Epithelial cell of alveolus of lung (primary cell): ENCODE measurements at places on chromosomes 4 and X. TPM values are rescaled to one million over a fixed set of nuclear protein-coding genes. Genes with fewer than 3 reads are reported as not detected.

The CACNA1F gene
- total RNA-seq, result not detected in 2 replicates

The BBS7 gene
- 10.7 and 22.1 TPM in 2 replicates for total RNA-seq

The NEXMIF gene
- total RNA-seq, result under 0.01 TPM in 1 of 2 replicates, not detected in the other

The CXCL9 gene
- total RNA-seq, result not detected in 2 replicates

The MTNR1A gene
- total RNA-seq, result 0.48 TPM in 1 of 2 replicates, not detected in the other

The CEP135 gene
- 2.6 and 3.9 TPM in 2 replicates for total RNA-seq

The MSANTD1 gene
- total RNA-seq, result 0.48 and 0.52 TPM in 2 replicates

The SLC6A14 gene
- total RNA-seq, result under 0.01 TPM in 1 of 2 replicates, not detected in the other

The SEPTIN6 gene
- 24.0 and 38.0 TPM in 2 replicates for total RNA-seq

The IDS gene
- total RNA-seq, result 28.1 and 34.9 TPM in 2 replicates

The FAT1 gene
- total RNA-seq, result 190 and 219 TPM in 2 replicates

The NMU gene
- total RNA-seq, result 0.80 and 1.2 TPM in 2 replicates

The MAGEE2 gene
- total RNA-seq, result not detected in 2 replicates

The FAM9C gene
- not detected in 2 replicates for total RNA-seq

The FRG2 gene
- total RNA-seq, result not detected in 2 replicates

The TIGD2 gene
- total RNA-seq, result 7.1 and 25.5 TPM in 2 replicates

The NLRP2B gene
- total RNA-seq, result not detected in 2 replicates

The H2BW2 gene
- total RNA-seq, result not detected in 2 replicates

The SHROOM2 gene
- total RNA-seq, result 3.8 and 11.6 TPM in 2 replicates

The NALF2 gene
- under 0.01 TPM in 1 of 2 replicates, not detected in the other for total RNA-seq

The PLCXD1 gene
- total RNA-seq, result 20.2 and 20.3 TPM in 2 replicates

The CAMK2D gene
- 30.5 and 37.6 TPM in 2 replicates for total RNA-seq

The DCK gene
- 20.7 and 22.7 TPM in 2 replicates for total RNA-seq

The GIMD1 gene
- not detected in 2 replicates for total RNA-seq

The CYTL1 gene
- total RNA-seq, result 2.2 and 3.4 TPM in 2 replicates

The AVPR2 gene
- not detected in 2 replicates for total RNA-seq

The GPR34 gene
- not detected in 2 replicates for total RNA-seq

The DGAT2L6 gene
- total RNA-seq, result not detected in 2 replicates

The SLC2A9 gene
- total RNA-seq, result 1.8 and 4.1 TPM in 2 replicates

The CNGA1 gene
- total RNA-seq, result 0.91 TPM in 1 of 2 replicates, not detected in the other

The VCX2 gene
- not detected in 2 replicates for total RNA-seq

The GCNA gene
- total RNA-seq, result 0.26 and 4.2 TPM in 2 replicates

The CHIC1 gene
- 3.9 and 6.4 TPM in 2 replicates for total RNA-seq

The CNKSR2 gene
- total RNA-seq, result 0.56 and 1.0 TPM in 2 replicates

The CT45A5 gene
- total RNA-seq, result not detected in 2 replicates

The VEGFD gene
- total RNA-seq, result not detected in 2 replicates

The SCD5 gene
- 7.4 and 17.9 TPM in 2 replicates for total RNA-seq

The SHOX gene
- not detected in 2 replicates for total RNA-seq

The SPP1 gene
- 0.78 TPM in 1 of 2 replicates, not detected in the other for total RNA-seq

The LINC00632 gene
- 22.1 and 30.2 TPM in 2 replicates for total RNA-seq
